ENCODE measurements at places on chromosomes 11 and 22.

GRCh38 chr22:48819232-48819631 lies 1008.4 kb downstream of the BRD1 start:
- DNase-seq = no peak

GRCh38 chr11:86108890-86109638 lies 40.2 kb upstream of the PICALM start:
- no peak for DNase-seq

DNA sequence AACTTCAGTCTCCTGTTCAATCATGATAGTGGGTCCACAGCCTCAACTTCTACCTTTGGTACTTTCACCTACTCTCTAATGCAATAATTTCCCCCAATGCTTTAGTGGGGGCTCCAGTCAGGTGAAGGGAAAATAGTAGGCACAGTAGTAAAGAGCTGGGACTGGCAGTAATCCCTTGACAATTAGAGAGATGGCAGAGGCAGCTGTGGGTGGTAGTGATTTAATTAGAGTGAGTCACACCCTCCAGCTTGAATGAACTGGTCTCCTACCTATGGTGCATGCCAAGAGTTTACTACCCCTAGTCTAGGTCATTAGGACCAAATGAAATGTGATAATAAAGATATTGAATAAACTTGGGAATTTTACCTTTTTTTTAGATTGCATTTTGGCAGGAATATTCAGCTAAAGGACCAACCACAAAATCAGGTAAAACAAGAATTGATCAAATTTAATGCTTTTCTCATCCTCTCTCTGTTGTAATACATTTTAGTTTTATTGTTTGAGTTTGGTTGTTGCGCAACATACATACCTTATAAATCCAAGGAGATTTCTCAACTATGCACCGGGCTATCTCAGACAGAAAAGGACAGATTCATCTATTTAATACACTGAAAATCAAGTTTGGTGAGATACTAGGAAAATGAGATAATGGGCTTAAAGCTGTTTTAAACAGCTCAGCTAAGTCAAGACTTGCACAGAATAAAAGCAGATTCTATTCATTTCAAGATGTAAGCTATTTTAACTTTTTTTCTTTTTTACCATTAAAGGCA lies 9.0 kb downstream of the PRRG4 start:
- no peak for DNase-seq

DNA sequence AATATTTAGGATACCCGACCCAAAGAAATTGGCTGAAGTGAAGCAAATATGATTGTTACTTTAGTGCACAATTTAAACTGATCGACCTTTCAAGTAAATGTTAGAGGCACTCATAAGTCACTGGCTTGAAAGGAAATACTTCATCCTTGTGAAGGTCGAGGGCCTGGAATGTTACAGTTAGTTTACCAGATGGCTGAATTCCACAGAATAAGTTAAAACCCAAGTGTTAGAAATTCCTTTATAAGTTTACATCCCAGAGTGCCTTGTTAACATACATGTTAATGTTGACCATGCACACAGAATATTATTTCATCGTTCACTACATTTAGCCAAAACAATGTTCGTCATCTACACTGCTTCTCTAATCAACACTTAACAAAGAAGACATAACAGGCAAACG lies 235.5 kb upstream of the ANO3 start:
- no peak for DNase-seq

DNA sequence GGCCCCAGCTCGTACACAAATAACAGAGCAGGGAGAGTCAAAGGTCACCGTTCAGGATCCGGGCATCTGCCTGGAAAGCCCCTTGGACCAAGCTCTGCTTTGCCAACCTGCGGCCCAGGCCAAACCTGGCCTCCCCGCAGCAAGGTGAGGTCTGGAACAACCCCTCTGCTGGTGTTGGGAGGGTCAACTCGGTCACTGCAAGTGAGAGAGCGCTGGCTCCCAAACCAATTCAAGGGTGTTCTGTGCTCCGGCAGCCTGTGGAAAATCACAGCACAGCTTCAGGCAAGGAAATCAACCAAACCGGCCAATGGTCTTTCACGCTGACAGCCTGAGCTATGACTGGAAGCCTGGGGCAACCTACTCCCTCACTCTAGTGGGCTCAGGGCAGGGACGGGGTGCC lies 63.4 kb downstream of the MYH9 start:
- no peak for DNase-seq

DNA sequence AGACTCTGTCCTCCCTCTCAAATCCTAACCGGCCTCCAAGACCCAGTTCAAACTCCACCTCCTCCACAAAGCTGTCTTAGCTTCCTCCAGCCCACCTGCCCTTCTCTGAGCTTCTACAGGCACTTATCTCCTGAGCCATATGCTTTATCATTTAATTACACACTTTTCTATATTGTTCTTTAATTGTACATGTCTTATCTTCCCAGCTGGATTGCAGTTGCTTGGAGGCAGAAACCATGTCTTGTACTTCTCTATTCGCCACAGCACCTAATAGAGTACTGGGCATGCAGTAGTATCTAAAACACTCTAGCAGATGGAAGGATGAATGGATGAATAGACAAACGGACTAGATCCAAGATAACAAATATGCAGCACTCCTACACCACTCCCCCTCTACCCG lies 11.3 kb downstream of the TRIM29 start:
- DNase-seq = no peak

- no peak for DNase-seq
Measured at GRCh38 chr11:116643521-116643920, 129.3 kb downstream of the BUD13 start.

DNA sequence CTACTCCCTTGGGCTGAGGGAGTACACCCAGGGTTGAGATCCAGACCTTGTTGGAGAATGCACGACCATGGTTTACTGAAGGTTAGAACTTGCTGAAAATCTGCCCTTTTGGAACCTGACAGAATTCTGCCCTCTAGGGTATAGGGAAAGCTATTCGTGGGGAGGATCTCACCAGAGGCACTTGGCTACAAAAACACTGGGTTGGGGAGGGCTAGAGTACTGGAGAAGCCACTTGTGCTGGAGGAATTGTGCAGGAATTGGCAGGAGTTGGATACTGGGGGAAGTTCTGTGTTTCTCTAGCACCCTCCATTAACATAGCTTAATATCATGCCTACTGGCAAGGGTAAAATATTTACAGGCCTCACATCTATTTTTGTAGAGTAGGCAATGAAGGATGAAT lies 55.8 kb downstream of the PPME1 start:
- DNase-seq = no peak
